Stimulated activated CD4-positive, alpha-beta T cell treated with anti-CD3 and anti-CD28 coated beads, TNF-alpha, amount 100 ng/mL, for 48 hours (primary cell): ENCODE measurements at places on chromosomes 6 and 20.

- DNase-seq = no peak
Observed at GRCh38 chr6:88455317-88455716, 289.2 kb upstream of the CNR1 start.

DNA sequence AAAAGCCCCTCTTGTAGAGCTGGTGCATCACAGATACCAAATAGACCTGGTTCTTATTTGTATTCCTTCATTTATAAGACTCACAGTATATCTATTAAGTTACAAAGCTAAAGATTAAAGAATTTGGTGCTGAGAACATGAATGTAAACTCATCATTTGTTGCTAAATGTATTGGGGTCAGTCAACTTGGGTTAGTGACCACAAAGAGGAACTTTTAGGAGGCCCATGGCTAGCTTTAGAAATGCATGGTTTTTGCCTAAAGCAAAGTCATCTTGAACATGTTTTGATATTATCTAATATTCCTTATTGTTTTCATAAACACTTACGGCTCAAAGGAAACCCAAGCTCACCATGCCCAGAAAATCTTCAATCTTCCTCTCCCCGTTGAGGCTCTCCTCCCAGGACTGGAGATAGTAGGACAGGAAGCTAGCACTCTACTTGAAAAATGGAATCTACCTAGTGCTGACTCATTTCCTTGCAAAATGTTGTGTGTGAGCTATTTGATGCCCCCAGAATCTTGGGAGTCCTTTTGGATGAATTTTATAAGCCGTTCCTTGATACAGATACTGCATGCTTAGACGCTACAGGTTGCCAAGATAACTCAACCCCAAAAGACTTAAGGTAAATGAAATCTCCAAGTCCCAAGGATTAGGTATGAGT, 121.4 kb downstream of the BMP2 start:
- no peak for DNase-seq

GRCh38 chr6:121504227-121504626, 68.8 kb downstream of the GJA1 start:
- DNase-seq = no peak

DNA sequence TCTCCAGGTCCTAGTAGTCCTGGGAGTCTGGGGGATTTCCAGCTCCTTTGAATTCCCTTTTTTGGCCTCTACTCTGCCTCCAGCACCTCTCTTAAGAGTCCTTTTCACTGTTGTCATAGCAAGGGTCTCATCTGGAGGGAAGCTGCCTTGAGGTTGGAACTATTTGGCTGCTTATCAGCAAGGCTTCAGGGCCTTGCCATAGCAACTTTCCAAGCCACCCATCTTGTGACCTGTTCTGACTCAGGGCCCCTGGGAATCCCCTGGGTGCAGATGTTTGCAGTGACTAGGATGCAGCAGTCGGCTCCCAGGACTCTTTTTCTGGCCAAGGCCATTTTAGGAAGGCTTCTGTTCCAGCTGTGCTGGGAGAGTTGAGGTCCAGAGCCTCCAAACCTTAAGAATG, 12.4 kb downstream of the PKIG start:
- no peak for DNase-seq

DNA sequence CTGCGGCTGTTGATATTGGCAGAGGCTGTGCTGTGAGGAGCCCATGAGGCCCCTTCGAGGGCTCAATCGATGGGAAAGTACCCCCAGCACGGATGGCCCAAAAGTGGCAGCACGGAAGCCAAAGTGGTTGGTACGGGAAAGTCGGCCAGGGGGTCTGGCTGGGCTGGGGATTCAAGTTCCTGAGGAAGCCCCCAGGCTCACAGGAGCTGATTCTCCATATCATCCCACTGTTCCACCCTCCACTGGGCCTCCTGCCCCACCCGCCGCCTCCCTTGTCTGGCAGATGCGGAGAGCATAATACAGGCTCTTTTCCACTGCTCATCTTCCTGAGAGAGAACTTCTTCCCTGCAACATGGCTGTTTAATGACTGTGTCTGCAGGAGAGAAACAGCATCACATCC, 217.8 kb upstream of the CST7 start:
- no peak for DNase-seq

GRCh38 chr6:163950159-163950558, 535.6 kb downstream of the QKI start:
- DNase-seq = no peak

- DNase-seq = no peak
Observed at GRCh38 chr20:50330504-50331313, 140.1 kb downstream of the CEBPB start.

DNA sequence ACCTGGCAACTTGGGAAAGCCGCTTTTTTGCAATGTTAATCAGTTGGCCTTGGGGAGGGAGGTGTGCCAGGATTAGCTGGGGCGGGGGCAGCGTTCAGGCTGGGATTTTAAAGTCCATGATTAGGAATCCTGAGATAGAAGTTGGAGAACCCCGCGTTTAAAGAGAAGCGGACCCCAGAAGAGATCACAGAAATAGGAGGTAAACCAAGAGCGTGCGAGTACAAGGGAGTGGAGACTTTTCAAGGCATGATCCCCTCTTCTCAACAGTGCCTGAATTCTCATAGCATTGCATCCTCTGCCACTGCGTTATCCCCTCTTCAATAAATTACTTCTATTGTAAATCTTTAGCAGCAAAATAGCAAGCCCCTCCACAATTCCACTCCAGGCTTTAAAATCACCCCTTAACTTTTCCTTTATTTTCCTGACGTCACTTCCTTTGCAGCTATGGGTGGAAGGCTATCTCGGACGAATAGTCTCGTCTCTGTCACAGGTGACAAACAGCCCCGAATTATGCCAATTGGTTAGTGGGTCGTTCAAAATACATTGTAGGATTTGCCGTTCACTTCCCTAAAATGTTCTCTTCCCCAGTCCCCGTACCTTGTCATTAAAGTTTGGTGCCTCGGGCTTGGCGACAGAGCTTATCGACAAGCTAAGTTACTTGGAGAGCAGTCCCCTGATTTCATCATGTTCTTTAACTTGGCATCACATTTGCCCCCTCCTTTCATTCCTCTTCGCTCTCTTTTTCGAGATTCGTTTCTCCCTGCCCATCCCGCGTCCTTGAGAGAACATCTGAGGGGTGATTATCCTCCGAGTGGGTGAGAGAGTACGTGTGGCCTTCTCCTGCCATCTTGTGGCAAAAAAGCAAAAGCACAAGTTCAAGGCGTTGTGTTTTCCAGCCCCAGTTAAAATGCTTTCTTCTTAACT, 17.1 kb downstream of the OR2B2 start:
- peak; percentile 44 for DNase-seq

GRCh38 chr20:57783196-57783595, 73.4 kb upstream of the PMEPA1 start:
- DNase-seq = no peak

DNA sequence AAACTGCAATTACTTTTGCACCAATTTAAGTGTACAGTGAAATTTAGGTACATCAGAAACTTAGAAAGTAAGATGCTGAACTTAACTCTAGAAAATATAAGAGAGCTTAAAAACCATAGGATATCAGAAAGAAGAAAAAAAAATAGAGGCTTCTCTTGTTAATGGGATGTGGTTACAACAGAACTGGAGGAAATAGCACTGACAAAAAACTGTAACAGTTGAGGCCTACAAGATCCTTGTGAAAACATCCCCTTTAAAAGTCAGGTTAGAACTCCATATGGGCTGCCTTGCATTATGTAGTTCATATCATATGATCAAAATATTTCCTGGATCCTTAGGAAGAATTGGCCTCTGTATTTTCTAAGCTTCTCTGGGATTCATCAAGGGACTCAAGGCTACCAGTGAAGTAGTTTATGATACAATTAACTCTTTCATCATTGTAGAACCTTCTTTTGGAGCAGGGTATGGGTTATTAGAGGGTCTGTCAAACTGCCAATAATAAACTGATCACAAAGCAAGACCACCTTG, 24.8 kb downstream of the MTCL3 start:
- DNase-seq = no peak

DNA sequence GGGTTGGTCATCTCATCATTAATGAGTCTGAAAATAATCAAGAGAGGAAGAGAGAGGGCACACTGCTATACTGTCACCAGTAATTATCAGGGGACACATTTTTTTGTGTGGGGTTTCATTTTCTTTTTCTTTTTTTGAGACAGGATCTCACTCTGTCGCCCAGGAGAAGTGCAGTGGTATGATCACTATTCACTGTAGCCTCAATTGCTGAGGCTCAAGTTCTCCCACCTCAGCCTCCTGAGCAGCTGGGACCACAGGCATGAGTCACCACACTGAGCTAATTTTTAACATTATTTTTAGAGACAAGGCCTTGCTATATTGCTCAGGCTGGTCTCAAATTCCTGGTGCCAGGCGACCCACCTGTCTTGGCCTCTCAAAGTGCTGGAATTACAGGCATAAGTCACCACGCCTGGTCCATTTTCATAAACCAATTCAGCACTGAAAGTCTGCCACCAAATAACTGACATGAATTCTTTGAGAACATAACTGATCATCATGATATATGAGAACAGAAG, 43.3 kb downstream of the EPHA7 start:
- DNase-seq = no peak

- DNase-seq = no peak
Observed at GRCh38 chr6:126797981-126798380, 320.5 kb upstream of the RSPO3 start.

GRCh38 chr20:17635332-17636244, 46.5 kb downstream of the RRBP1 start:
- DNase-seq = no peak

GRCh38 chr20:38926934-38927616, 858 bp downstream of the FAM83D start:
- no peak for DNase-seq

DNA sequence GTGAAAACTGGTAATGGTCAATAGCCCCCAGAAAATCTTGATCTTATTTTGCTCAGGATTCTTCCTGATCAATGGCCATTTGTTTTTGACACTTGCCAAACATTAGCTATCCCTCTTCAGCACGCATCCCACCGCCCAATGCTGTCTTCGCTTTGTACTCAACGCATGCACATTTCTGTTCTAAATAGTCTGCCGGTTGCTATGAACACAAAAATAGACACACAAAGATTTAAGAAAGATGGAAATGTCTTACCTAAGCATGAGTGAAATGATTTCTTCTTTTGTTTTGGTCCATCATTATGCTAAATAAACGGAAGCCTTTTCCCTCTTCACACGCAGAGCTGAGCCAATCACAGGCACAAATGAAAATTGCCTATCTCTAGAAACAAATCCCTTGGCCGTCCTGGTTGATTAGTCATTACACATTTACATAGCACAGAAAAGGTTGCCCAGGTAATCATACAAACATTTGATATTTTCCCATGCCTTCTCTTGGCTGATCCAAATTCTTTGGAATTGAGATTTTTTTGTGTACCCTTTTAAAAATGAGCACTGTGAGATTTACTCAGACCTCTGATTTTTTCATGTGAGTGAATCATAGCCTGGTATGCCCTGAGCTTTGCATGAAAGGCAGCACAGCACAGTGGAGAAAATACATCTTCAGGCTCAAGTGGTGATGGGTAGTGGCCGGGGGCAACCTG, 70.5 kb upstream of the FAM184A start:
- no peak for DNase-seq

GRCh38 chr20:976033-976432, 26.1 kb downstream of the RSPO4 start:
- no peak for DNase-seq
